ENCODE measurements at places on chromosomes 5 and 9.

DNA sequence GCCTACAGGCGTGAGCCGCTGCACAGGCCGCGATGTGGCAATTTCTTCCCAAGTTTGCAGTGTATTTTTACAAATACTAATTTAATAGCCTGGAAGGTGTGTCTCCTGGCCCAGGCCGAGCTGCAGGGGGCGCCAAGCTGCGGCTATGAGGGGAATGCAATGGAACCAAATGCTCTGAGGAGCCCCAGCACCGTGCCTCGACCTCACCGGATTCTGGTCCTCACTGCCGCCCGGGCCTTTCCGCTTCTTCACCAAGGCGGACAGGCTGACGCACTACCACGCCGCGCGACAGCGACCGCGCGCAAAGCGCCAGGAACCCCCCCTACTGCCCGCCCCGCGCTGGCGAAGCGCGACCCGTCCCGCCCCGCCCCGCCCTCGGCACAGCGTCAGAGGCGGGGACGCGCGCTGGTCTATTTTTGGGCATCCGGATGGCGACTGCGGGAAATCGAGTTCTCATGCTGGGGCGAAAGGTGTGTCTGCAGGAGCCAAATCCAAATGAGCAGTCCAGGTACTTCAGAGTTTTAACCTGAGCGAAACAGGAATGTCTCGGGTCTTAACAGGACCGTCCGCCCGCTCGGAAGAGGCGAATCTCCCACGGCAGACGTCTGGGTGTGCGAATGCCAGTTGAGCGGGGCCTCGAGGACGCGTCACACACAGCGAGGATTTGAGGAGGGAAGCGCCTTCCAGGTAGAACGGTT, 31.7 kb upstream of the PRXL2C start:
- DNase-seq, result peak; percentile 56

- DNase-seq, result no peak
These were observed 12.3 kb downstream of the F2RL1 start for GRCh38 chr5:76831110-76831452.

DNA sequence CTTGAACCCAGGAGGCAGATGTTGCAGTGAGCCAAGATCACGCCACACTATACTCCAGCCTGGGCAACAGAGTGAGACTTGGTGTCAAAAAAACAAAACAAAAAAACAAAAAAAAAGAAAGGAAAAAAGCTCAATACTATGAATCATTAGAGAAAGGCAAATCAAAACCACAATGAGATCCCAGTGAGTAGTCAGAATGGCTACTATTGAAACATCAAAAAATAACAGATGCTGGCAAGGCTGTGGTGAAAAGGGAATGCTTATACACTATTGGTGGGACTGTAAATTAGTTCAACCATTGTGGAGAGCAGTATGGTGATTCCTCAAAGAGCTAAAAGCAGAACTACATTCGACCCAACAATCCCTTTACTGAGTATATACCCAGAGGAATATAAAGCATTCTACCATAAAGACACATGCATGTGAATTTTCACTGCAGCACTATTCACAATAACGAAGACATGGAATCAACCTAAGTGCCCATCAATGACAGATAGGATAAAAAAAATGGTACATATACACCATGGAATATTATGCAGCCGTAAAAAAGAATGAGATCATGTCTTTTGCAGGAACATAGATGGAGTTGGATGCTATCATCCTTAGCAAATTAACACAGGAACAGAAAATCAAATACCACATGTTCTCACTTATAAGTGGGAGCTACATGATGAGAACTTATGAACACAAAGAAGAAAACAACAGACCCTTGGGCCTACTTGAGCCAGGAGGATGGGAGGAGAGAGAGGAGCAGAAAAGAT, 81.9 kb upstream of the ARRDC3 start:
- DNase-seq, result no peak

DNA sequence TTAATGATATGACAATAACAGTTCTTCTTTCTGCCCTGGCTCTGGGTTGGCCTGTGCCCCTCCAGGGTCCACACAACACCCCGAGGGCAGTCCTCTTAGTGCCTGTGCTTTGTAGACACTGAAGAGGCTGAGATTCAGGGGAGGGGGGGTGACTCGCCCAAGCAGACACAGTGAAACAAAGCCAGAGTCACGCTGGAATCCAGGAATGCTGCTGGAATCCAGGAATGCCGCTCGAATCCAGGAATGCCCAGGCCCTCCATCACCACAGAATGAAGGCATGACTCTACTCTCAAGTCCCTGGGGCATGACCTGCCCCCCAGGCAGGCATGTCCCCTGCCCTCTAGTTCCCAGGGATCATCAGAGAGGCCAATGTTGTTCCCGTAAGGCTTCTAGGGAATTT, 73.1 kb downstream of the LRSAM1 start:
- no peak for DNase-seq

DNA sequence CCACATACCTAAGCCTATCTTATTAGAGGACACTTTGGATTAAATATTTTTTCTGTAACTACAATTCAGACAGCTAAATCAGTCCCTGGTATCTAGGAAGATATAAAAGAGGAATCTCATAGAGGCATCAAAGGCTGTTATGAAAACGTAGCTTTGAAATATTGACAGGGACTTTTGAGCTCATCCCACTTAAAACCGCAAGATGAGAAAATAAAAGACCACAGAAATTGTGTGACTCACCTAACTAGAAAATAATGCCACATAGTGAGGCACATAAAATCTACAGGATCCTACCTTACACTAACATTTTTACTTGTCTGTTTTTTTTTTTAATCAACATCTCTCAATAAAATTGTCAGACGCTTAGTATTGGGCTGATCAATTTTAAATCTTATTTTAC, 686.5 kb upstream of the COX7C start:
- DNase-seq, result no peak

- no peak for DNase-seq
These were observed 13.9 kb downstream of the SUSD3 start for GRCh38 chr9:93072383-93072795.

DNA sequence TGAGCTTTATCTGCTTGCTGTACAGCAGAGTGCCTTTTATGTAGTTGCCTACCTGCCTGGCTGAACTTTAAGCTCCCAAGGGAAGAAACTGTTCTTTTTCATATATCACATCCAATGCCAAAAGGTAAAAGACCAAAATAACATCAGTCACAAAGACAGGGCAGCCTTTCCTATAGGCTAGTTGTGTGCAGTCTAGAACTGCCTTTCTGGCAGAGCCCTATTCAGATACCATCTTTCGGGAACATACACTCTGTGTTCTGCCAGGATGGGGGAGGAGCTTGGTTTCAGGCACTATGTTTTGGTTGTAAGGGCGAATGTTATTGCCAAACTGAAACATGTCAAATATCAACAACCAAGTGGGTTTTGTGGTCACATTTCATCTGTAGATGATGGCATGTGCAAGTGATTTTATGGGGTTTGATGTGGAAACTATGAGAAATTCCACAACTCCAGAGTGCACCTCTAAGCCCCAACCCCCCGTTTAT, 314.5 kb downstream of the ADGRV1 start:
- DNase-seq, result no peak

DNA sequence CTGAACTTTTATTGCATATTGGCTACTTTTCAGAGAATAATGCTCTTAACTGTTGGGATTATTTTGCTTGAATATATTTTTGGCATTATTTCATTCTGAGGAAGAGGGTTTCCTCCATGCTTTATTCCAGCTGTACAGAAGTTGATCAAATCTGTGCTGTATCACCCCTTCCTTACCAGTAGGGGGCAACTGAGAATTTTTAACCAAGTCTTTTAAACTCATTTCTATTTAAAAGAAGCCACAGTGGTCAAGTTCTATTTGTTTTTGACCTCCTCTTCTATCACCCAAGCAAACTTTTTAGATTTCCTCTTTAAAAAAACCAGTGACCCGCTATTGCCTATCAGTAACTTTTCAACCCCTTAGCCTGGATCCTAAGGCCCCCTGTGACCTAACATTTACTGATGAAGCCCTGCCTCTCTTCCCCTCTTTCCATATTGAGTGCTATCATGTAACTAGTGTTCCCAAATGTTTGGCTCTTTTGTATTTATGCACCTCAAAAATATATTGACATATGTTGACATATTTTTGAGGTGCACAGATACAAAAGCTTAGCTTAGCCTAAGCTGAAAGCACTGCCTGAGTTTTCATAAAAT, 80.6 kb downstream of the FBXO4 start:
- no peak for DNase-seq

DNA sequence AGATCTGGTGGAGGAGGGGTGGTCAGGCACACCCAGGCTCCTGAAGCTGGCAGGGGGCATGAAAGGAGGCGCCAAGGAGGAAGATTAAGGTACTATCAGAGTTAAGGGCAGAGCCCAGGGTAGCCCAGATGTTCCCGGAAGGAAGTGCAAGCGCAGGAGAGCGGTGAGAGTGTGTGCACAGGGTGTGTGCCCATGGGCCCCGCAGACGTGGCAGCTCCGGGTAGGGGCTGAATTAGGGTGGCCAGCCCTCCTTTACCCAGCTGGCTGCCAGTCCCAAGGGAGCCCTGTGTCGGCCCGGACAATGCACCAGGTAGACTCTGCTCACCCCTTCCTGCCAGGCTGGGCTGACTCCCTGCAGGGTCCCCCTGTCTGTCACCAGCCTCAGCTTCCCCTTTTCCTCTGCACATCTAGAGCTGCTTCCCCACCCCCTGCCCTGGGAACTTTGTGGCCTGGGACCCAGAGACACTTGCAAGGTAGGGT, at the start of gene SMIM33:
Gene SMIM33, plus strand, starts transcription at position 184 of the 480 bp plus-strand sequence. Its CDS starts 118 bp downstream, at position 302.
- DNase-seq, result no peak

- DNase-seq, result no peak
These were observed 1037.1 kb upstream of the NUDT12 start for GRCh38 chr5:104599726-104600125.

DNA sequence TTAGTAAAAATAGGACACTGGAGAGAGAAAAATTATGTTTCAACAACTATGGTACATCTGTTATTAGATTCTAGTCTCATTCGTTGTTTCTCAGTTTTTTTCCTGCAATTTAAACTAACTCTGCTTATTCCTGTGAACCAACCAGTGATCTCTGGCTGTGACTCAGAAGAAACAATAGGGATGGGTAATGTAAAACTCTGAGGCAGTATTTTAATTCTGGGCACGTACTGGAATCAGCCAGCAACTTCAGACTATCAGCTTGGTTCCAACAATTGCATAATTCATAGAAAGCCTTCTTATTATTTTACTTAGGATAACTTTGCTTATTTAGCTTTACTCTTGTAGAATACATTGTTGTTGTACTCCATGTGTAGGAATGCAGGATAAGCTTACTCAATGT, 28.8 kb downstream of the MLLT3 start:
- DNase-seq, result no peak

DNA sequence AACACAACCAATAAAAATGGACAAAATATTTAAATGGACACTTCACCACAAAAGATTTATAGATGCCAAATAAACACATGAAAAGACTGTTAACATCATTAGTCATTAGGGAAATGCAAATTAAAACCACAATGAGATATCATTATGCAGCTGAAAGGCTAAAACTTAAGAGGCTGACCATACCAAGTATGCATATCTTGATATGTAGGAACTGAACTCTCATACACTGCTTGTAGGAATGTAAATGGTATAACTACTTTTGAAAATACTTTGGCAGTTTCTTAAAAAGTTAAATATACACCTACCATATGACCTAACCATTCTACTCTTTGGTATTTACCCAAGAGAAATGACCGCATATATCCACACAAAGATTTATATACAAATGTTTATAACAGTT, 13.6 kb upstream of the ADAMTS12 start:
- no peak for DNase-seq

GRCh38 chr5:101929628-101930027, 366.5 kb downstream of the SLCO4C1 start:
- DNase-seq, result no peak

DNA sequence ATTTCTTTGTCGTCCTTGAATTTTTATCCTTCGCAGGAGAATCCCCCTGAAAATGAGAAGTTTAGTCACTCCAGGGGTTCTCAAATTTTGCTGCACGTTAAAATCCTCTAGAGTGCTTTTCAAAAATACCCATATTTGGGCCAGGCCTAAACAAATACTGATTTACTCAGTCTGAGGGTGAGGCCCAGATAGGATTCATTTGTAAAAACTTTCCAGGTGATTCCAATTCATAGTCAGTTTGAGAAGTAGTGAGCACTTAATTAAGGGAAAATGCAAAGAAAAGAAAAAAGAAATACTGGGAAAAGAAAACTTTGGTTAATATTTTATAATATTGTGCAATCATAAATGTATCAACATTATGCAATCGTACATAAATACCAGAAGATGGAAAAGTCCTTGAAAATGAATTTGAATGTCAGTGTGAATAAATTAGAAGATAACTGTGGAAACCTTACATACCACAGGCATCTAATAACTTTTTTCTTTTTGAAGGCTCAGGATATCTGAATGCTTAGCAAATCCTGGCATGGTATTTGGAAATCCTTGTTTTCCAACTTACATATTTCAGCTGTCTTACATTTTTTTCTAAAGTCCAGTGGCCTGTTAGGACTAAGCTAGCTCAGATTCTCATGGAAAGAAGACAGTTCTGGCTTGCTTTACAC, 116.5 kb upstream of the DAPK1 start:
- DNase-seq, result no peak

- no peak for DNase-seq
These were observed 10.1 kb downstream of the TXN start for GRCh38 chr9:110246214-110246613.

DNA sequence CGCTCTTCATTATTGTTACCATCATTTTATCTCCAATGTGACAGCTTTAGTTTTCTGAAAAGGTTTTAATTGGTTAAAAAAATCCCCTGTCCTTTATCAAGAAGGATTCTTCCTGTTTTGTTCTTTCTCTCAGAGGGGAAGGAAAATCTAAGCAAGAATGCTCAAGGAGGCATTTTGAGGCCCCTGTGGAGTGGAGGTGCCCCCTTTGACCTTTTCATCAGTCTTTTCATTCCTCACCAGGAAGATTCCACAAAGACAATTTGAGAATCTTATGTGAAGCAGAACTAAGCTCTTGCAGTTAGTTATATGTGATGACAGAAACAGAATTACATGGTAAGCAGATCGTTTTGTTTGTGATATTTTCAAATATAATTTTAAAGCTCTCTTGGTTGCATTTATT, 489.6 kb downstream of the MAN2A1 start:
- no peak for DNase-seq

GRCh38 chr9:131263701-131264100, 12.6 kb downstream of the FAM78A start:
- no peak for DNase-seq

- DNase-seq, result no peak
These were observed 52.8 kb upstream of the SLC44A1 start for GRCh38 chr9:105191508-105192121.

All from stimulated activated CD4-positive, alpha-beta T cell treated with anti-CD3 and anti-CD28 coated beads, Interleukin-1b, Interleukin-23, amount 100 ng/mL, for 4 hours (primary cell).